ENCODE measurements at places on chromosomes 1 and 21. TPM values are rescaled to one million over a fixed set of nuclear protein-coding genes. Genes with fewer than 3 reads are reported as not detected.

ACBD6 gene
- 52.6 TPM for total RNA-seq

- DNase-seq = no peak
These were observed 39.3 kb downstream of the HMGB4 start for GRCh38 chr1:33903210-33903589.

DNA sequence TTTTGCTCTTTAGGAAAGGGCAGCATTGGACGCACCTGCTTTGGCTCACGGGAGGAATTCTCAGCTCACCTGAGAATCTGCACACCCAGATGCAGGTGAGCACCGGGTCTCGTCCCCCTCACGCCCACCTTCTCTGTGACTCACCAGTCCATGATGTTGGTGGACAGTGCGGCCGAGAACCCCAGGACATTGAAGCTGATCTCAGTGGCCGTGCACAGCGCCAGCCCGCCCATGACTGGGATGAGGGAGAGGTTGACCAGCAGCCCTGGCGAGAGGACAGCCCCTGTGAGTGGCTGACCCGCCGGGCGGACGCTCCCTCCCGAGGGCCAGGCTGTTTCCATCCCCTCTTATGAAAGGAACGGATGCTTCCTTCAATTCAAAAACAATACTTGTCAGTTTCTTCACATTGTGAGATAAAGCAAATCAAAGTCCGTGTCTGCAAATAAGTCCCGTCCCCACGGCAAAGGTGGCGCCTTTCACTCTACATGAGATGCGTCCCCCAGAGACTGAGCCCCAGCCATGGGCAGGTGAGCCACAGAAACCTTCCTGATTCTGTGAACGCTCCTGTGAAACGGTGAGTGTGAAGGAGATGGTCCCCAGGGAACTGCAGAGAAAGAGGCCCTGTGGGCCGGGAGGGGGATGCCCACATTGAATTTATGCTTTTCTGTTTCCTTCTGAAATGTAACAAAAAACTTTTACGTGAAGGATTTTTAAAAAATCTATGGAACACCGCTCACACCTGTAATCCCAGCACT lies 12.7 kb upstream of the CDK11B start:
- DNase-seq = no peak

DNA sequence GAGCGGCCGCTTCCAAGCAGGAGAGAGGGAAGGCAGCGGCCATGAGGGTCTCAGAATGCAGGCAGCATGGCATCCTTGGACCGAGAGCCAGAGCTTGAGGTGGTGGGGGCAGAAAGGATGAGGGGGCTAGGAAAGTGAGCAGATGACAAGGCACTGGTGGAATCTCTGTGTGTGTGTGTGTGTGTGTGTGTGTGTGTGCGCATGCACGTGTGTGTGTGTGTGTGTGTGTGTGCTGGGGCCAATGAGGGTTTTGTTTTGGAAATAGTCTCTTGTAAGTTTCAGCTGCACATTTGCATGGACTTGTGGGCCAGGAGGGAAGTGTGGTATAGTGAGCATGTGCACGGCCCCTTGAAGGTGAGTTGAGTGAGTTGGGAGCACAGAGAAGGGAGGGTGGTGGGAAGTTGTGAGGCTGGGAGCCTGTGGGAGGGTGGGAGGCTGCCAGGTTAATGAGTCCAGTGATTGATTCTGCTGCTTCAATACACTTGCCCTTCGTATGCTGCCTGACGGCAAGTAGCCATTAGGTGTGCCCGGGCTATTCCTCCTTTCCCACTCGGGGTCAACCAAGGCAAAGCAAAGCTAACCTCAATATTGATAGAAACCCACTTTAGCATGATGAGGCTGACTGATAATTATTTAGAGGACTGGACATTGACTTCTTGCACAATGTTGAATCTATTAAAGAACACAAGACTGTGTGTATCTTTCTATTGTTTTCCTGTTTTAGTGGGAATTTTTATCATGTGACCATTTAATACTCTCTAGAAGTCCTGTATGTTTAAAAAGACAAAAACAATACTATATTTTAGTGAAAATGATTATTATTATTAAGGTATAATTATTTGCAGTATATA lies 80.3 kb downstream of the PROX1 start:
- no peak for DNase-seq

DNA sequence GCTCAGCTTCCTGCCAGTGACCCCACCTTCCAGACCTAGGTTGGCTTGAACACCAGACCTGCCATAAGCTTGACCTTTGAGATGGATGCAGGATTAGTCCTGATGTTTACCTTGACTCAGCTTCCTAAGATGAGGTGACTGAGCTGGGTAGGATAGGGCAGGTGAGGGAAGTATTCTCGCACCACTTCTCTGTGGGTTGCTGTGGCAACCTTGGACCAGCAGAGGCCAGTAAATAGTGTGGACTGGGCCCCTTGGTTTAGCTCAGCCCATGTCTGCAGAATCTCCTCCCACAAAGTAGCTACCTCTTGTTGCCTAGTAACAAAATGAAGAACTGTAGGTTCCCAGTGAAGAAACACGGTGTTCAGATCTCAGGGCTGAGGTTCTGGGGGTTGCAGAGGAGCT lies 8.4 kb downstream of the RPS6KA1 start:
- no peak for DNase-seq

DNA sequence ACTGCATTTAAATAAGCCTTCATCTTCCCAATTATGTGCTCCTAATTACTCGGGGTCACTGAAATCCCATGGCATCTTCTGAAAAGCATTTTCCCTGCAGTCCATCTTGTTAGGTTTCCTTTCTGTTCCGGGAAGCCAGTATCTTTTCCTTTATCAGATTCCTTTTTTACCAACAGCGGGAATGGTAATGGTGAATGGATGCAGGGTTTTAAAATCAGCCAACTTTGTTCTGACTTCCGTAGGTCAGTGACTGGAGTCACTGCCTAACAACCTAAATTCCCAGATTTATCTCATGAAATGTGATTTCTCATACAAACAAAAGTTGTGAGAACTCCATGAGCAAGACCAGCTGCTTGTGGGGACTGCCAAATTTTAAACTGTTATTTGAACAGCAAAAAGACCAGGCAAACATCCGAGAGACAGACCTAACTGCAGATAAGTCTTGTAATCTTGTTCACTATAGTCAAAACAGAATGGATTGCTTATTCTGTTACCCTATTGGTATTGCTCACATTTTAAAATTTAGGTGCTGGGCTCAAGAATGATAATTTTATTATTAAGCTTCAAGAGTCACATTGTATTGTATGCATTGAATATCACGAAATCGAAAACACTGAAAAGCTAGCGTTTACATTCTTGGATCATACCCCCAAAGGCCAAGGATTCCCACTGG lies 1.2 kb upstream of the RWDD3 start:
- DNase-seq = no peak

DNA sequence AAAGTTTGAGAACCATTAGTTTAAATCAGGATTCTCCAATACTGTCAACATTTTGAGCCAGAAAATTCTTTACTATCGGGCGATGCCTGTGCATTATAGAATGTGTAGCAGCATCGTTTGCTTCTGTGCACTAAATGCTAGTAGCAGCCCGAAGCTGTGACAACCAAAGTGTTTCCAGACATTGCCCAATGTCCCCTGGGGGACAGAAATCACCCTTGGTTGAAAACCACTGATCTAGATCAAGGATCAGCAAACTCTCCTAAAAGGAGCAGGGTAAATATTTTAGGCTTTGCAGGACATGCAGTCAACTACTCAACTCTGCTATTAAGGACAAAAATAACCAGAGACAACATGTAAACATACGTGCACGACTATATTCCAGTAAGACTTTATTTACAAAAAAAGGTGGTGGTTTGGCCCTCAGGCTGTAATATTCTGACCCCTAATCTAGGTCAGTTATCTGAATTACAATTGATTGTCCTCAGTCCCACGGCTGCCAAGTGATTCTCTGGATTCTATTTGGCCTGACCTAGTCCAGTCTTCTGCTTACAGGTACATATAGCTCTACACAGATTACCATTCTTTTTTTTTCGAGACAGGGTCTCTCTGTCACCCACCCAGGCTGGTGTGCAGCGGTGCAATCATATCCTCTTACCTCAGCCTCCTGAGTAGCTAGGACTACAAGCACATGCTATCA lies 10.6 kb downstream of the FAF1 start:
- no peak for DNase-seq

GRCh38 chr1:88394958-88395357 lies 289.1 kb upstream of the PKN2 start:
- no peak for DNase-seq

DNA sequence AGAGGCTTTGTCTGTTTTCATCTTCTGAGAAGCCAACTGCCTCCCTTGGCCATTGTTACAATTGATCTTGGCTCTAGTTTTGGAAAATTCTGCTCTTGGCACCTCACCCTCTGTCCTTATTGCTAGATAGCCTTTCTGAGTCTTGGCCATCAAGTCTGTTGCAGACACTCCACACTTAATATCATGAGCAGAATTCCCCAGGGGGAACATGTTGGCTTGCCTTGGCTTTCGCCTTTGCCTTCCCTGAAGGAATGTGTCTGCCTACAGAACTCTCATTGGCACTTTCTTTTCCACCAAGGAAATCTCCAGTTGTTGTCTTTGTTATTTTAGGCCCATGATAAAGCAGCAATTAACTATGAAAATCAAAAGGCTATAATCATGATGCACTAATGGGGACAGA lies 42.7 kb upstream of the LDLRAP1 start:
- no peak for DNase-seq

- no peak for DNase-seq
These were observed 291.6 kb downstream of the SMYD3 start for GRCh38 chr1:246215510-246215903.

DNA sequence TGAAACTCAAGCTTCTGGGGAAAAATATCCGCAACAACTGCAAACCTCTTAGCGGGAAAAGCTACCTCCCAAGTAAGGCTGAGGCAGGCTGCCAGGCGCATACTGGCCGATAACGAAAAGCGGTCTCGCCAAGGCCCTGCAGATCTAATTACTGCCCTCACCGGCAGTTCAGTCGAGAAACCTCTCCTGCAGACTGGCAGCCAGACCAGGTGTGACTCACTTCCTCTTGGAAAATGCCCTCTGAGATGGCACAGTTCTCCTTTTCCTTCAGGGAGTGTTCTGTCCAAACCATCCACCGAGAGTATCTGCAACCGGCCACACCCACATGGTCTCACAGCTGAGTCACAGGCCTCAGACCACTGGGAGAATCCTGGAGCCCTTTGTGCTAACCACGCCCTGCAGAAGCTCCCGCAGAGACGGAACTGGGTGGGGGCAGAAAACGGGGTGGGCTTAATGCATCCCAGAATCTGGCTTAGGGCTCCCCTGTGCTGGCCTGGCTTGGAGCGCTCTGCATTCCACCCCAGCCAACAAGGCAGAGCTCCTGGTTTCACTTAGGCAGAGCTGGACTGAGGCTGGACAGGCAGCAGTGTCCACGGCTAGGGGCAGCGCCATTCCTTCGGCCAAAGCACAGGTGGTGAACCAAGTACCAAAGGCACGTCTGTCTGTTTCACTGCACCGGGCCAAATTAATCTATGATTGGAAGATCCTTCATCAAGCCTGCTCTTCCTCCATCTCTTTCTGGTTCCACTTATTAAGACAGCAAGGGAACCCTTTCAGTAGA lies 1.2 kb downstream of the S100A10 start:
- DNase-seq = no peak
